ENCODE measurements at places on chromosomes 1 and 21.
A peak's percentile ranks its signal among the peaks of the same experiment; 100 is the strongest.

- DNase-seq, result no peak
Measured at GRCh38 chr1:57711326-57711725, 287.5 kb upstream of the DAB1 start.

GRCh38 chr1:82893712-82894470 lies 1093.2 kb downstream of the ADGRL2 start:
- DNase-seq, result no peak

DNA sequence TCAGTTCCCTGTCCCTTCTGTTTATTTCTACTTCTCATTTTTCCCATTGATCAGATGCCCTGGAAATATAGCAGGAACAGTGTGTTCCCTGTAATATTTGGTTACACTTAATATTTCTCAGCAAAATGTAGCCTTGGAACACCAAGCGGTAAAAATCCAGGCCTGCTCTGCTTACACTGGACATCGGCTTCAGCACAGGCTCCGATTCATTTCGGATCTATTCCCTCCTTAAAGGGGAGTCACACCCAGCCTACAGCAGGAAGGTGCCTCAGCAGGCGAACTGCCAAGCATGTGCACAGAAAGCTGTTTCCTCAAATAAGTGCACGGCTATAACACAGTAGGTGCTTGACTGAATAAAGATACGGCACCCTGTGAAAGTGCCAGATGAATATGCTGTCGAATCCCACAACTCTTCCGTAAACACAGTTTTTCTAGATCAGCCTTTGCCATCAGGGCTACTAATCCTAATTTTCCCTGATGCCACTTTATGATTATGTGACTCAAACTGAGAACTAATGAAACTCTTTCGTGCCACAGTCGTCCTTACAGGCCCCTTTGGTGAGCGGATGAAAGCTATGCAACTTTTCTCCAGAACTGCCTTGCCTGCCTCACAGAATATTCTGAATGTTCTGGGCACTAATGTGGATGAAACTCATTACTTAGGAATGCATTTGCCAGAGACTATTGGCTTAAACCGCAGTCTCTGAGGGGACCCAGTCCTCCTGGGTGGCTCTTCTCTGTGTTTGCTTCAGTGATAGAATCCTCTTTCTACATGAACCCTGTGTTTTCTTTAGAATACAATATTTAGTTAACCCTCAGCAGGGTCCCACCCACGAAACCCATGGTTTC lies 275.5 kb upstream of the RUNX1 start:
- DNase-seq, result no peak

- DNase-seq, result no peak
Measured at GRCh38 chr1:70188522-70188921, 16.9 kb downstream of the LRRC40 start.

- no peak for DNase-seq
Measured at GRCh38 chr1:14535619-14536355, 62.7 kb upstream of the KAZN start.

- no peak for DNase-seq
Measured at GRCh38 chr1:235945775-235946570, 79.3 kb upstream of the LYST start.

DNA sequence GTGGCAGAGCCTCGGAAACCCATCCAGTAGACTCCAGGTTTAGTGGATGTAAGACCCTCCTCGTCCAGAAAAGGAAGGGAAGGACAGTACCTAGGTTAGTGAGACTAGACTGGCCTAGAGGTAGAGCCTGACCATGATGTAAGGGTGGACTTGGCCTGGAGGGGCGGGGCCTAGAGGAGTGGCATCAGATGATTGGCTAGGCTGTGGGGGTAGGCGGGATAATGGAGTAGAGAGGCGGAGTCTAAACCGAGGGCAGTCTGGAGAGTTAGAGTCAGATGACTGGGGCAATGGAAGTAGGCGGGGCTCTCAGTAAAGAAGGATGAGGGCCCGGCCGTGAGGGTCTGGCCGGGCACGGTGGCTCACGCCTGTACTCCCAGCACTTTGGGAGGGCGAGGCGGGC lies 70.1 kb downstream of the EPHB2 start:
- DNase-seq, result no peak

- DNase-seq, result no peak
Measured at GRCh38 chr1:165235155-165235776, 121.2 kb downstream of the LMX1A start.

GRCh38 chr1:152096931-152097330 lies 8.1 kb upstream of the TCHHL1 start:
- DNase-seq, result no peak

GRCh38 chr1:58734630-58735029 lies 34.8 kb upstream of the MYSM1 start:
- DNase-seq, result no peak

DNA sequence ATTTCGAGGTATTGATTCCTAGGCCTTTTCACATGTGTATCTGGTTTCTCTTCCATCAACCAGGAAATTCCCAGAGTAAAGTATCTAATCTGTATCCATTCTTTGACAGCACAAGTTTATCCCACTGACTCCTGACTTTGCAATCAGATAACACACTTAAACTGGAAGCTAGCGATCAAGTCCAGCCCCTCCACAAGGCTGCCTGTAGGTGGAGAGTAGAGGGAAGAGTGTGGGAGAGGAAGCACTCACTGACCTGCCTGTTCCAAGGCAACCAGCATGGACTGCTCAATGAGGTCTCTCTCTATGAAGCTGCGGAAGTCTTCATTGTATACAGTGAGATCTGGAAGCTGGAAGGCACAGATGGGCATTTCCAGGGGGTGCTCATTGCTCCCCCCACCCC lies 30.4 kb upstream of the MTMR11 start:
- DNase-seq, result no peak

- no peak for DNase-seq
Measured at GRCh38 chr1:23673086-23673813, 18.4 kb upstream of the RPL11 start.

DNA sequence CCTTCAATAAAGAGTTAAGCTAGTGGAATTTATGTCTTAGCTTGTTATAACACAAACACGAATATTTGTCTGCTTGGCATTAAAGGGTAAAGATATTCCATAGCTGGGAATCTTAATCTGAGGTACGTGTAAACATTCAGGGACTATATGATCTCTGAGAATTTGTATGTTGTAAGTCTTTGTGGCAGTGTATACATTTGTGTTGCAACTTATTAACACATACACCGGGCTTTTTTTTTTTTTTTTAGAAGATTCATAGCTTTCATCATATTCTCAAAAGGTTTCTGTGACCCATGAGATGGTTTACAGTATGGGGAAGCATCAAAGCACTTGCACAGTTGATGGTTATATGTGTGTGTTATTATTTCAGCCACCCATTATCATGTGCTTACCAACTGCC lies 3.0 kb downstream of the GGPS1 start:
- no peak for DNase-seq

- DNase-seq, result peak; percentile 12
Measured at GRCh38 chr1:210400043-210400840, 71.5 kb downstream of the HHAT start.

GRCh38 chr1:204751480-204751879 lies 65.9 kb upstream of the LRRN2 start:
- DNase-seq, result no peak

- DNase-seq, result no peak
Measured at GRCh38 chr1:201882665-201883132, 6.0 kb upstream of the SHISA4 start.

GRCh38 chr1:41277371-41277975 lies 35.4 kb upstream of the SCMH1 start:
- no peak for DNase-seq

DNA sequence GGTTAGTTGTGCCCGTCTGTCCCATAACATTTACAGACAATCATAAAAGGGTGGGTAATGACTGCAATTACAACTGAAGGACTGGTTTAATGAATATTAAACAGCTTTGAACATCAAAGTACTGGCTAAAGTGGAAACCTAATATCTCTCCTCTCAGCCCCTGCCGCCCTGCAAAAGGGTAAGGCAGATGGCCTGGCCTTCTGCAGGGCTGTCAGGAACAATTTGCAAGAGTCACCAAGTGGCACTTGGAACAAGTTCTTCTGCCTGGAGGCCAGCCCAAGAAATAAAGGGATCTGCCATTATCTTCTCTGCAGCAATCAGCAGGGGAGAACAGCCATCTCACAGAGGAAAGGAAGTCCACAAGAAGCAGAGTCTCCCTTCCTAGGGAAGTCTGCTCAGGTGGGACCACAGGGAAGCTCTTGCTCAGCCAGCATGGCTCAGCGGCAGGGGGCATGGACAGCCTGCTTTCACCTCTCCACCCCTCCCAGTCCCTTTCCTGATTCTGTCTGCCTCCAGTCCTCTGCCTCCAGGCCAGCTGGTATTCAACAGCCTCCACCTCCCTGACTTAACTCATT lies 96.1 kb downstream of the TRABD2B start:
- no peak for DNase-seq

DNA sequence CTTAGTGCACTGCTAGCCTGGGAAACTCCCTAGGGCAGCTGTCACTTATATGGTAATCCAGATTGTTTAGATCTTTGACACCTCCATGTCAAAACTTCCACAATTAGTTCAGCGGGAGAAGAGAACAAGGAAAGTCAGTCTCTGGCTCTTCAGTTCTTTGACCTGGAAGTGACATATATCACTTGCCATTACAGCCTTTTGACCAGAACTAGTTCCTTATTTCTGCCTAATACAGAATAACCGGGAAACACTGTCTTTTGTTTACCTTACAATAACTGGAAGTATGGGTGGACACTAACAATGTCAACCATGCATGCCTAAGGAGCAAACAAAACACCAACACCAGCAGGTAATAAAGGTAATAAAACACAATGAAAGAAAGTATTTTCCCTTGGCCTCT lies 68.3 kb downstream of the C4BPA start:
- DNase-seq, result no peak

DNA sequence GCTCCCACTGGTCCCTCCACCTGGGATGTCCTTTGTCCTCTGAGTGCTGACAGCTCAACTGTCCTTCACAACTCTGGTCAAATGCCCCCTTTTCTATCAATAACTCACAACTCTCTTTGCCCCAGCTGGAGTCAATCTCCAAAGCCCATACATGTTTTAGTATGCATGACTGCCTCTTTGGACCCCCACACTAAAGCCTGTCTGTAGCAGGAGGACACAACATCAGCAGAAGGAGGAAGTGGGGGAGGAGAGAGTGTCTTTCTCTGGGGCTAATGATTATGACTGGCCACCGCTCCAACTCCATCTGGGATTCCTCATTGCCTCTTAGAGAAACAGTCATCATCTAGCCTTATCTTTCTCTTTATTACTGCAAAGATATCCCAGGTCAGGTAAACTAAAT lies 186.6 kb upstream of the FGGY start:
- DNase-seq, result no peak

GRCh38 chr1:43511394-43511793 lies 19.3 kb upstream of the PTPRF start:
- no peak for DNase-seq

DNA sequence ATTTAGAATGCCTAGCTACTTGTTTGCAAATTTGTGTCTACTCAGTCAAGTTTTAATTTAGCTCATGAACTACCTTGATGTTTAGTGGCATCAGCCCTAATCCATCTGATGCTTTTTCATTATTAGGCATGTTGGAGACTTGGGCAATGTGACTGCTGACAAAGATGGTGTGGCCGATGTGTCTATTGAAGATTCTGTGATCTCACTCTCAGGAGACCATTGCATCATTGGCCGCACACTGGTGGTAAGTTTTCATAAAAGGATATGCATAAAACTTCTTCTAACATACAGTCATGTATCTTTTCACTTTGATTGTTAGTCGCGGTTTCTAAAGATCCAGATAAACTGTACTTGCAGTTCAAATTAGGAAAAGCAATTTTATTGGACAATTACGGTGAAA lies 7.6 kb downstream of the SOD1 start:
- DNase-seq, result no peak

- no peak for DNase-seq
Measured at GRCh38 chr1:62384276-62385005, 52.4 kb upstream of the USP1 start.

DNA sequence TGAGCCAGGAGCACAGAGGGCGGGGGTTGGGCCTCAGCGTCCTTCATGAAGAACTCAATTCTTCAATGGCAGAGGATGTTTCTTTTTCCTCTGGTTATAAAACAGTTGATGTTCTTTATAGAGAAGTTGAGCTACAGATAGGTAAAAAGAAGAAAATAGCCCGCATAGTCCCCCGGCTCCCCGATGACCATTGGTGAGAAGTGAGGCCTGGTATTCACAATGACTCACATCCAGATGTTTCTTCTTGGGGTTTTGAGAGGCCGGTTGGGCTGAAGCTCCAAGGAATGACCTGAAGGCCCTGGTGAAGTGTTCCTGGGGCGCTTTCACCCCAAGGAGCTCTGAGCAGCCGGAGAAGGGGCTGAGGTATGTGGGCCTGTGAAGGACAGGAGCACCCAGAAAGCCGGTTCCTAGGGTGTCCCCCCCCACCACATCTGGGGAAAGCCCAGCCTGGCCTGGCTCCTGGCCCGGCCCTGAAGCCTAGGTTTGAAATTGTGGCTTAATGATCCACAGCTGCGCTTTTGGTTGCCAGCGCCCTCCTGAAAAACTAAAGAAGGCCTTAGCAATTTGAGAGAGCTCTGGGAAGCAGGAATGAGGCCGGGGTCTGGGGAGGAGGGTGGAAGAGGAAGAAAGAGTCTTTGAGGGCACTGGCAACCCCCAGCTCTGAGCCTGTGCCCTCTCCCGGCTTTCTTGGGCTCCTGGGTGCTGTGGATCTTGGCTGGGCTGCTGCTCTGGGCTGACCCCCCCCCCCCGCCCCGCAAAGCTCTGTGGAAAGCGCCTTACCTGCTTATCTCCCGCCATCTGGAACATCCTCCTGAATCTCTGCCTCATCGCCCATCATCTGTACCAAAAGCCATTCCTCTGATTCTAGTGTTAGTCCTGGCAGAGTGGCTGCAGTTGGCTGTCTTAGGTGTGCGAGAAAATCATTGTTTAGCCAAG lies 444.7 kb downstream of the CAMTA1 start:
- no peak for DNase-seq

- DNase-seq, result no peak
Measured at GRCh38 chr1:184624626-184625025, 130.0 kb downstream of the EDEM3 start.

- DNase-seq, result peak; percentile 52
Measured at GRCh38 chr1:169427081-169427641, at the start of gene CCDC181. TSS of gene CCDC181 (minus strand) at chr1:169427474. CDS start at chr1:169424927, 2,547 bp downstream.

DNA sequence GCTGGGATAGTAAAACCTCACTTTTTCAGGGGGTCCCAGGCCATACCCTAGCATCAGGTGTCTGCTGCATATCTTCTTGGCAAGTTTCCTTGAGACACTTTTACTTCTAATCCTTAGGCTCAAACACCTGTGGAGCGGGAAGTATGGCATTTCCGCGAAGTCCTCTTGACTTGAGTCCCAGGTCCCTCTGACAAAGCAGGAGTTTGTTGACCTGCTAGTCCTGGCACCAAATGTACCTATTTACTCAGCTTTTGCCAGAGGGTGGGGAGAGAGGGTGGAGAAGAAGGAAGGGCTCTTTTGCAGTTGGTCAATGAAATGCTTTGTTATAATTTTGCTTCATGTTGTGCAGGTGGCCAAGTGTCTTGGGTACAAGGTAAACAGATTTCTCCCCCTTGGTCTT lies 59.7 kb downstream of the CLIC6 start:
- no peak for DNase-seq

GRCh38 chr1:168638884-168639283 lies 62.5 kb downstream of the XCL1 start:
- DNase-seq, result no peak

- no peak for DNase-seq
Measured at GRCh38 chr1:160206036-160206389, 829 bp downstream of the PEA15 start.
